ENCODE measurements at places on chromosomes 6 and 20.

GRCh38 chr6:36377594-36377993 is 9.9 kb downstream of the ETV7 start:
- no peak for DNase-seq

GRCh38 chr6:129120856-129121638 is 238.1 kb downstream of the LAMA2 start:
- no peak for DNase-seq

- DNase-seq = no peak
Observed at GRCh38 chr20:43682446-43682845, 15.5 kb downstream of the MYBL2 start.

GRCh38 chr6:30331981-30332380 is 5.3 kb downstream of the TRIM39 start:
- DNase-seq = no peak

All from NCI-H2029 treated with DMSO at 0.1 percent for 48 hours (cell line).